ENCODE measurements at places on chromosomes 7 and 10.
A peak's percentile ranks its signal among the peaks of the same experiment; 100 is the strongest.

DNA sequence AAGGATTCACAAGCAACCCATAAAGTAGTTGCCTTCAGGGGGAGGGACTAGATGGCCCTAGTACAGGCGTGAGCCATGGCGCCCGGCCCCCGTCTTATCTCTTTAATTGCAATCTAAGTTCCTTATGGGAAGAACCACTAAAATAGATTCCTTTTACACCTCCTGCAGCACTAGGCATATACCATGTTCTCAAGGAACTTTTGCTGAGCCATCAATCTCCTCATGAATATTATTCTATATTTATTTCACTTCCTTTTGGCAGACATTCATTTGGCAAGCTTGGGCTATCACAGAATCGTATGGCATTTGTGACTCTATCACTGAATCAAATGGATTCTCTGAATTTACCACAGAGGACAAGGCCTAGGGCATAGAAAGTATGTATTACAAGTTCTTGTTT is 14.8 kb upstream of the DNAJC12 start:
- DNase-seq, result no peak

GRCh38 chr10:50561816-50562215 is 61.9 kb downstream of the SGMS1 start:
- no peak for DNase-seq

DNA sequence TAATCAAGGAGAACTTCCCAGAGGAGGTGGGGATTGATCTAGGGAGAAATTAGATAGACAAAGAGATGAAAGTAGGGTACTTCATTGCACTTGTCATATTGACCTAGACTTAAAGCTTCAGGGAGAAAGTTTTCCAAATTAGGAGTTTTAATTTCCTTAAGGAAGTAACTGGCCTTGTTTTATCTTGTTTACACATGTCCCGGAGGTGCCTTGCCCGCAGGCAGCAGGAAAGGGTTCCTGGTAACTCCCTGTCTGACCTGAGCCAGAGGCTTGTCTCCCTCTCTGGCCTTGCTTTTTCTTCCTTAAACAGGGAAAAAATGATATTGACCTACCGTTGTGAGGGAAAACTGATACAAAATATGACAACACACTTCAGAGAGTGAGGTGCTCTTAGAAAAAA is 181.6 kb downstream of the EVX1 start:
- DNase-seq, result no peak

DNA sequence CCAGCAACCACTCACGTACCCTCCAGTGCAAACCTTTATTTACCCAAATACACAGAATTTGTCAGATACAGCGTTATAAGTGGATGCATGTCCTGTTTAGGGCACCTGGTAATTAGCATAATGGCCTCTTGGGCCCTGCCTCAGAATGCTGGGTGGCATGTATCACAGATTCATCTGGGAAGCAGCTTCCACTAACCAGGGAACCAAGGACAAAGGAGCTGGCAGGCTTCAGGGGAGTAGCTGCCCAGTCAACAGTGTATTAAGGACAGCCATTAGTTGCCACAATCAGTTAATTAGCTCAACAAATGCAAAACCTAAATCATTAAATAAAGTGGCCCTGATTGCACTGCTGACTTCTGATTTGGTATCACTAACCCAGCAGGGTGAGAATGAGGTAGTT is 105.7 kb downstream of the RAPGEF5 start:
- no peak for DNase-seq

- peak; percentile 50 for DNase-seq
Measured at GRCh38 chr10:17617031-17617911, at the start of gene HACD1. Gene HACD1, minus strand, starts transcription at chr10:17617374. Its CDS starts 35 bp downstream, at chr10:17617339.

- DNase-seq, result no peak
Measured at GRCh38 chr7:17325364-17325763, 26.9 kb downstream of the AHR start.

DNA sequence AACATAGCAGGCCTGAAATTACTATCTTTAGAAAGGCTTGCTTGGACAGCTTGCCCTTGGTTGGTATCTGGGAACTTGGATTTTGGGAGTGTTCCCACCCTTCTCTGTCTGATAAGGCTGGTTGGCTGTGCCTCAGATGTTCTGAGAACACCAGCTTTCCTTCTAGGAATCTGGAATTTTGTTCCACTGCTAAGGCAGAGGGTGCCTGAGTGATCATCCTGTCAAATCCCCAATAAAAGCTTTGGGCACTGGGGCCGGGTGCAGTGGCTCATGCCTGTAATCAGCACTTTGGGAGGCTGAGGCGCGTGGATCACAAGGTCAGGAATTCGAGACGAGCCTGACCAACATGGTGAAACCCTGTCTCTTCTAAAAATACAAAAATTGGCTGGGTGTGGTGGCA is 5.0 kb downstream of the TRUB1 start:
- DNase-seq, result no peak

GRCh38 chr7:87058744-87059524 is 520 bp downstream of the ELAPOR2 start:
- no peak for DNase-seq

GRCh38 chr10:59096631-59097030 is 79.8 kb upstream of the PHYHIPL start:
- no peak for DNase-seq

Measured in H1 (cell line).